Left colon (tissue), 2 donors: ENCODE measurements at places on chromosomes 6 and 20.

DNA sequence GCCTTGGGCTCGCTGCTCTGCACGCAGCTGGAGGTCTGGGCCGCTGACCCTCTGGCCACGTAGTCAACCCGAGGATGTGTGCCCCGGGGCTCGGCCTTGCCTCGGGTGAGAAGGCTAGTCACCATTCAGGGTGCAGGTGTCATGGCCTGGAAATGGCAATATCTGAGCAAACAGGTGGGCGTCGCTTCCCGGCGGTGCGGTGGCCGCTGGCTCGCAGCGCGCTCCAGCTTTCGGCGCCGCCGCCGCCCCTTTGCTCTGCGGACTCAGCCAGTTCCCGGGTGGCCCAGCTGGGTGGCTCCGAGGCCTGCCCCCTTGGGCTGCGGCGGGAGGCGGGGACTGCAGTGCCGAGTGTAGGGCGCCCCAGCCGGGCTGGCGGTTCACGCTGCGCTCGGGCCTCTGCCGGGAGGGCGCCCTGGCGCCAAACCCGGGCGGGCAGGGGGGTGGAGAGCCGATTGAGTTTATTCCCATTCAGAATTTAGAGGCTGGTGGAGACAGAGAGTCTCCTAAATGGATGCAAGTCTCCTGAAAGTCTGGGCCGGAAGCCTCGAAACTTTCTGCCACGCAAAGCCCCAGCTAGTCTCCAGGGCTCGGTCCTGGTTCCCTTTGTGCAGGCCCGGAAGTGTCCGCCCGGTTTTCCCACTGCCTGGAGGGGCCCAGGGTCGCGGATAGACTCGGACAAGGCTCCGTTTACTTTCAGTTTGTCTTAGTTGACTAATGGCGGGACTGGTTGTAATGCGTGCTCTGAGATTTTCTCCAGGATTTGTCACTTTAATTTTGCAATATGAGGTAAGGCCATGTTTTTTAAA, 11.3 kb upstream of the TFAP2A start:
- DNase-seq = peak; percentile 39

GRCh38 chr20:24668791-24669190, 199.4 kb downstream of the SYNDIG1 start:
- no peak for DNase-seq

DNA sequence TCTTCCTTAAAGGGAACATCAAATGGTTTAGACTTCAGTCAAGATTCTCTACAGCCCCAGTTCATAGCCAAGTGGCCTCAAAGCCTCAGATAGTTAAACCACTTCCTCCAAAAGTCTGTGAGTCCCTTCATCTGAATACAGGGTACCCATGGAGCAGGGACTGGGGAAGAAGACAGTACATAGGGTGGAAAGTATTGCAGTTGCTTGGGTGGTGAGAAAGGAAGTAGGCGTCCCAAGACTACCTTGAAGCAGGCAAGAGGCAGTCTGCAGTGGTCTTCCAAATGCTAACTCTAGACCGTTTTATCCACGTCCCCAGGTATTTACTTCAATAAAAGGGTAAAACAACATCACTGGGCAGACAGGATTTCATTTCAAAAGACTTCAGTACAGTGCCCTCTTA, 2.0 kb downstream of the FYN start:
- DNase-seq = no peak

GRCh38 chr6:106522562-106523250, 106.6 kb downstream of the RTN4IP1 start:
- DNase-seq = no peak

DNA sequence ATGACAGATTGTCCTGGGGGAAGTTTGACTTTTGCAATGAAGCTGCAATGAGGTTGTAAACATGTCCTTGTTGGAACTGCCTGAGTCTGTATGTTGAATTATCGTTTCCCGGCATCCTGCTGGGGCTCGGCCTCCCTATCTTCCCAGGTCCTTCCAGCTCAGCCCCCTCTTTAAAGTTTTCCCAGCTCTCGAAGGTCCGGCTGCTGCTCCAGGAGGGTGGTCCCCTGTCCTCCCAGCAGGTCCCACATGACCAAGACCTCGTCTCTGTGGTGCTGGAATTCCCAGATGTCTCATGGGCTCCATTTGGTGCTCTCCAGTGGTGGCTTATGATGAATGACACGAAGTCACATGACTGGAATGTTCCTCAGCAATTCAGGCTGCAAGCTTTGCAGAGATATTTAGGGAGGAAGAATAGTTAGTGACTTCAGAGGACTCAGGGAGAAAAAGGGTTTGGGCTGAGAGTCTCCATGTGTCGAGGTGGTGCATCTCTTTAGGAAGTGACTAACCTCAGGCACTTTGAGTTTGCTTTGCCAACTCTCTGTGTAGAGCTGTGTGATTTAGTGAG, 21.4 kb downstream of the SMOC2 start:
- DNase-seq = no peak

- DNase-seq = no peak
Measured at GRCh38 chr6:448296-449056, 56.9 kb downstream of the IRF4 start.

- DNase-seq = no peak
Measured at GRCh38 chr6:113662688-113663333, 194.3 kb upstream of the MARCKS start.

GRCh38 chr20:25280051-25280573, 32.2 kb downstream of the PYGB start:
- DNase-seq = peak; percentile 21

- no peak for DNase-seq
Measured at GRCh38 chr6:90065173-90065572, 170.9 kb downstream of the GJA10 start.

DNA sequence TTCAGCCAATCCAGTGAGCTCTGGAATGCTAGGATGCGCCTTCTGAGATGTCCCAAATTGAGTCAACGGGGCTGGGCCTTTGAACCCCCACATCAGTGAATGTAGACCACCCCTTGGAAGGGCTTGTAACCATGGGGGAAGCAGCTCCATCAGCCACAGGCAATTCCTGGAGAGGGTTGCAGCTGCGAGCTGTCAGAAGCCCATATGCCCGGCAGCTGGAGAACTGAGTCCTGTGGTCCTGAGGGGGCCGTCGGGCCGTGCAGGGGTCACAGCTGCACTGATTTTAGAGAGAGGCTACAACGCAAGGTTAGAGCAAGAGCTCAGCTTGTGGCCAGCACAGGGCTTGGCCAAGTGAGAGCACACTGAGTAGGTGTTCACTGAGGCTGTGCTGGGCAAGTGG, 121.3 kb downstream of the TOX2 start:
- no peak for DNase-seq

DNA sequence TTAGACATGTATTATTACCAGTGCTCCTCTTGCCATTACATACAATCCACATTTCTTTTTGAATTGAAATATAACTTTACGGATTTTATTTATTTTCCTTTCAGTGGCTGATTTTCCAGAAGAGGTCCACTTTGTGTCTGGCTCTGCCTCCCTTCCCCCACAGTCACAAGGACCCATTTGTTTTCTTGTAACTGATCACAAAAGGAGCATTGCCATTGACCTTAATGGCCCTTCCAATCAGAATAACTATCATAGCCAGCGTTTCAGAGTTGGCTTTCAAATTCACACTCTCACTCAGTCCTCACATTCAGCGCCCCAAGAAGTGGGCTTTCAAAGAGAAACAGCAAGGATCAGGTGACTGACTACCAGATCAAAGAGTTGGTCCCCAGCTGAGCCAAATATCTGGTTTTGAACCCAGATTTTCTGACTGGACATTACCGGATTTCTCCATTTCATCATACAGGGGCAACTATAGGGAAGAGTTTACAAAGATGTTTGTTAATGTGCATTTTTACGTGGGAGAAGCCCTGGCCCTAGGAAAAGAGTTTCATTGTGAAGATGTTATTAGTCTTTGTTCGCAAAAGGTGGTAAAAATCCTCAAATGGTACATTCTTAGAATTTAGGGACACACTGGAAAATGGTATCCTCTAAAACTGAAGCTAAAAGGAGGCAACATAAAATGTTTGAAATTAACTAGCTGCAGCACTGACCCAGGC, 2.0 kb upstream of the SLC22A23 start:
- no peak for DNase-seq

- DNase-seq = no peak
Measured at GRCh38 chr6:99030915-99031314, 83.2 kb upstream of the FBXL4 start.

DNA sequence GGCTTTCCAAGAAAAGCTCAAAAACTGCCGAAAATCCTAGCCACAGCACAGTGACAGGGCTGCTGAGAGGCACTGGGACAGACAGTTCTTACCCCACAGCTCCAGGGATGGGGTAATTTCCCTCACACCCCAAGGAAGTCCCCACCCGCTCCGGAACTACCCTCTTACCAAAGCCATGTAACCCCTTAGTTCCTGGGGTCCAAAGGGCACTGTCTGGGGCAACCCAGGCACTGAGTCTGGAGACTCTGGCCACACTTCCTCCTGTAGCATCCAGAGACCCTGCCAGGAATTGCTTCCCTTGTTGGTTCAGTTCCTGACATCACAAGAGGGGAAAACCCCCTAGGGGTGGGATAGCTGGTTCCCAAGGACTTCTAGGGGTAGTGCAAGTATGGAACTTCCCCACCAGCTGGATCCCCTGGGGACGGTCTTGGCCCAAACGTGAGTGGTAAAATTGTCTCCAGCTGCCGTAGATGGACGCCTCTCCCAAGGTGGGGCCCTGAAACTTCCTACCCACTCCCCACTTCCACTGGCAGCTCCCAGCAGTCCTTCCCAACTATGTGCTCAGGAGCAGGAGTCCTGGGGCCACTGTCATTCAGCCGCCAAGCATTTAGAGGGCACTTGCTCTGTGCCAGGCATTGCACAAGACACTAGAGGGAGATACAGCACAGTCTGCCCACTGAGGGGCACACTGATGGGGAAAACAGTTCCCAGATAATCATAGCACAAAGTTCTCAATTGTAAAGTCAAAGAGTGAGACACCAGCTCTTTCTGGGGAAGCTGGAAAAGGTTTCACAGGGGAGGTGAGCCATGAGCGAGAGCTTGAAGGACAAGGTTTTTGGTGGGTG, 17.2 kb upstream of the HCK start:
- DNase-seq = no peak

DNA sequence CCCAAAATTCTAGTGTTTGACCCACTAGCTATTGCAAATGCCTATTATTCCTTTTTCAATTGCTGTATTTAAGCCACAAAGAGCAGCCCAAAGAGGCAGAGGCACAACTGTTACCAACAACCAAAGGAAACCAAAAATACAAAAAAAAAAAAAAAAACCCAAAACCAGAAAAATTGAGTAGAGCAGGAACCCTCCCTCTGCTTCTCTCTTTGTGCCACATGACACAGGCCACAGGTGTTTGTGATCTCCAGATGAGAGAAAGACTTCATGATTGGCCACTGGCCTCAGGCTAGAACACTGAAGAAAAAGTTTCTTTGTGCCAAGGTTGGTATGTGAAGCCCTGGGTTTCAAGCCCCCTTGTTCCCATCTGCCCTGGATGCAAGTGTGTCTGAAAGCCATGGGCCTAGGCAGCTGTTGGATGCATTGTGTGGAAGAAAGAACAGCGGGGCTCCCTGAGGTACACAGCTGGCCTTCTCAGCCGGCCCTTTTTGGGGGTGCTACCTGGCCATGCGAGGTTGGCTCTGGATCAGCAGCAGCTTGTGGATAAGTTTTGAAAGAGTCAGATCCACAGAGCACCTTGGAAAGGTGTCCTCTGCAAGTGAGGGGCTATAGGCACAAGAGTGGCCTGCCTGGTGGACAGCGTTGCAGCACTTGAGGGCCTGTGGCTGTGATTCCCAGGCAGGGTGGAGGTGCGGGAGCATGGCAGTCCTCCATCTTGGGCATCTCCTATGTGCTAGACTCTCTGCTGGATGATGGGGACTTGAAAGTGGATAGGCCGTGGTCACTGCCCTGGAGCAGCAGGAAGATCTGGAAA, 204.5 kb downstream of the ZDHHC14 start:
- no peak for DNase-seq

- no peak for DNase-seq
Measured at GRCh38 chr6:136079701-136080565, 170.2 kb downstream of the MTFR2 start.

GRCh38 chr6:21190701-21191100, 402.9 kb upstream of the SOX4 start:
- no peak for DNase-seq

- DNase-seq = no peak
Measured at GRCh38 chr20:33894798-33895197, 83.7 kb downstream of the CHMP4B start.

- peak; percentile 76 for DNase-seq
Measured at GRCh38 chr6:47093169-47093568, 51.0 kb upstream of the ADGRF1 start.

DNA sequence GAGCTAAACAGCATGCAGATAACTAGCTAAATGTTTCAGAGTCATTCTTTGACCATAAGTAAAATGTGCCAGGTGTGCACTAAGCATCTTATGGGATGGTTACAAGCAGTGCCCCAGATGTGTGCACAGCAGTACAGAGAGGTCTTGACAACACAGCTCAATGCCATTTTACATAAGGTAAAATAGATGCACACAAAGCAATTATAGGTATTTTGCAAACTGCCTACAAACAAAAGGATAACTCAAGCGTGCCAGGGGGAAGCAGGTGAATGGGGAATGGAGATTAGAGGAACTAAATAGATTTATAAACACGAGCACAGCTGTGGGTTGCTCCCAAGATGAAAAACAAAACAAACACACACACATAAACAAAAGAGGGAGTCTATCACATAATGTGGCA, 64.8 kb downstream of the SLC2A10 start:
- no peak for DNase-seq

DNA sequence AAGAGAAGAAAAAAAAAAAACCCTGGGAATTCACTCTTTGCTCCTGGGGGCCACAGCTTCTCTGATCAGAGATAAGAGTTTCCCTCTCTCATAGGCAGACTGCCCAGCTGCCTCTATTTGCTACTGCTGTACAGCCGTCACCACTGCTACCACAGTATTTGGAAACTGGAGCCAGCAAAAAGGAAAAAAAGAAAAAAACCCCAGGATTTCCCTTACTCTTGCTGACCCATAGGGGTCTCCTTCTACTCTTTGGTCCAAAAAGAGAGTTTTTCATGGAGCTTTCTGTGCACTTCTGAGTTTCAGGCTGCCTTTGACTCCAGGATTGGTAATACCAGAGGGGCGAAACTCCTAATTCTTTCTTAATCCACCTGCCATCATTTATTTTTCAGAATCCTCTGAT, 89.7 kb downstream of the MDGA1 start:
- DNase-seq = no peak

DNA sequence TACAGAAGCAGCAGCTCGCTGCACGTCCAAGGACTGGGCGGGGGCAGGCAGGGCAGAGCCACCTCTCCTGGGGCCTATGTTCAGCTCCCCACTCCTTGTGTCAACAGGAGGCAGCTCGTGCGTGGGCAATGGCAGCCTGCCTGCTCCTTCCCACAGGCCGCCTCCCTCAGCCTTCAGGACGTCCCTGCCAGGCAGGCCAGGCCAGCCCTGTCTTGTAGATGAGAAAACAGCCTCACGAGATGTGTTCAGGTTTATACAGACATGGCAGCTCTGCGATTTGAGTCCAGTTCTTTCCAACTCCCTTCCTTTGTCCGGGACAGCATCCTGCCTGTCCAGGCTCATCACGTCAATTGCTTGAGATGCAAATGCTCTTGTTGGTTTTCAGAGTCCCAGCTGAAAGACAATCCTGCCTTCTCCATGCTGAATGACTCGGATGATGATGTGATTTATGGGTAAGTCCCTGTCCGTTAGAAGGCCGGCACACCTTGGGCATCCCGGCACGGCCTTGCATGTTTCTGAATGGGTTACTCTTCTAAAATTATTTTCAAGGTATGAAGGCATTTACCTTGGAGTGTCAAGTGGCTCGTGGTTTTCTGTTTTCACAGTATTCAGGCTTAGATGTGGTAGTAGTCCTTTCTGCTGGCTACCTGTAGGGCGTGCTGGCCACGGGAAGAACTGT, 13.5 kb downstream of the DYNLT1 start:
- peak; percentile 71 for DNase-seq
